ENCODE measurements at places on chromosomes 2 and 18. TPM values are rescaled to one million over a fixed set of nuclear protein-coding genes. Genes with fewer than 3 reads are reported as not detected.

The KCNF1 gene
- 0.29 TPM for total RNA-seq

The RAD51AP2 gene
- not detected for total RNA-seq

The SP140 gene
- 0.87 TPM for total RNA-seq

The DSC3 gene
- 0.15 TPM for total RNA-seq

The CYBRD1 gene
- total RNA-seq, result 497 TPM

The TTN gene
- total RNA-seq, result 0.50 TPM

The GALNT5 gene
- total RNA-seq, result 81.0 TPM
